ENCODE measurements at places on chromosomes 2 and 18. TPM values are rescaled to one million over a fixed set of nuclear protein-coding genes. Genes with fewer than 3 reads are reported as not detected.

Gene TRAPPC12
- 74.2 TPM for total RNA-seq

Gene APCDD1
- total RNA-seq = not detected

Gene CRACDL
- 2.3 TPM for total RNA-seq

Gene VPS4B
- 23.6 TPM for total RNA-seq

Gene RAD51AP2
- not detected for total RNA-seq

Gene CGREF1
- total RNA-seq = 8.5 TPM

Gene C1D
- total RNA-seq = 35.0 TPM

Gene KIAA2012
- not detected for total RNA-seq

Gene ANKRD29
- 16.7 TPM for total RNA-seq

Gene CD8B
- total RNA-seq = not detected

Gene RALB
- 81.6 TPM for total RNA-seq

Gene IL36RN
- total RNA-seq = 0.13 TPM

Gene CYS1
- total RNA-seq = 1.2 TPM

Gene FBLN7
- 0.28 TPM for total RNA-seq

Gene CXCR1
- not detected for total RNA-seq

Gene COBLL1
- total RNA-seq = 4.1 TPM

Gene NT5C1B
- total RNA-seq = not detected

Gene KCTD18
- total RNA-seq = 11.0 TPM

Gene LIMS2
- 6.3 TPM for total RNA-seq

Gene STAT4
- 4.3 TPM for total RNA-seq

Gene QPCT
- 19.4 TPM for total RNA-seq

Gene DSC1
- total RNA-seq = not detected

Gene NTSR2
- not detected for total RNA-seq

Gene FAM110C
- total RNA-seq = 0.12 TPM

Gene SERPINB10
- not detected for total RNA-seq

Gene HK2
- total RNA-seq = 1.3 TPM

Gene KCNK3
- total RNA-seq = 0.84 TPM

Measured in A549 treated with ZK216348 at 1 μM for 4 hours (cell line).